Stimulated activated CD4-positive, alpha-beta T cell treated with anti-CD3 and anti-CD28 coated beads, Interleukin-1b, Interleukin-23, amount 100 ng/mL, for 24 hours (primary cell): ENCODE measurements at places on chromosomes 6 and 20.

DNA sequence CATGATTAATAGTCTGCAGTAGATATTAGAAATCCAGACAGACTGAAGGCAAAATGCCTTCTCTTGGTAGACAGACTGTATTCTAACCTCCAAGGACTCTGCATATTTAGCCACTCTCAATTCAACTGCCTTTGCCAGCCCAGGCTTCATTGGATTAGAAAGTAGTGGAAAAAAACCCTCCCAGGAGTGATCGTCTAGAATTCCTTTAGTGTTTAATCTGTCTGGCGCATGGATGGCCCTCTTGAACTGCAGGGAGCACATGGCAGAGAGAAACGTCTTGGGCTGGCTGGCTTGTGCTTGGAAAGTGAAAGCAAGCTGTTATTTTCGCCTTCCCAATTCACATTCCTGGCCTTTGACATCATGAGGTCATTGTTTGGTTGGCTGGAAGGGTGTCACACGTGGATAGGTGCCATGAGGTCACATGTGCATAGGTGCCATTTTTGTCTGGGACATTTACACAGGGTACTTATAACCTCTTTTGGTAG, 30.9 kb upstream of the NEDD9 start:
- DNase-seq: no peak

DNA sequence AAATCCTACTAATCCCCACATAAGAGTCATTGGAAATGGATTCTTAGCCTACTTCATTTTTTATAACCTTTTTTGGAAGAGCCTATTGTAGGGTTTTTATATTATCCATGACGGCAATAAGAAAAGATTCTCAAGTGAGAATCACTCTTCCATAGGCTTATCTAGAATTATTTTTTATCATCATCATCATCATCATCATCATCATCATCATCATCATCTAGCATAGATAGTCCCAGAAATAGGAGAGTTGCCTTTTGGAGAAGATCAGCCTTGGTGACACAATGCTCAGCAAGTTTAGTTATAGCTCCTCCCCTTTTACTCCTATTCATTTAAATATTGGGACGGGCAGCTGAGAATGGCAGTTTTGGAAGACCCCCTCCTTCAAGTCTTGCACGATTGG, 359.1 kb upstream of the SLC35B3 start:
- DNase-seq: no peak

DNA sequence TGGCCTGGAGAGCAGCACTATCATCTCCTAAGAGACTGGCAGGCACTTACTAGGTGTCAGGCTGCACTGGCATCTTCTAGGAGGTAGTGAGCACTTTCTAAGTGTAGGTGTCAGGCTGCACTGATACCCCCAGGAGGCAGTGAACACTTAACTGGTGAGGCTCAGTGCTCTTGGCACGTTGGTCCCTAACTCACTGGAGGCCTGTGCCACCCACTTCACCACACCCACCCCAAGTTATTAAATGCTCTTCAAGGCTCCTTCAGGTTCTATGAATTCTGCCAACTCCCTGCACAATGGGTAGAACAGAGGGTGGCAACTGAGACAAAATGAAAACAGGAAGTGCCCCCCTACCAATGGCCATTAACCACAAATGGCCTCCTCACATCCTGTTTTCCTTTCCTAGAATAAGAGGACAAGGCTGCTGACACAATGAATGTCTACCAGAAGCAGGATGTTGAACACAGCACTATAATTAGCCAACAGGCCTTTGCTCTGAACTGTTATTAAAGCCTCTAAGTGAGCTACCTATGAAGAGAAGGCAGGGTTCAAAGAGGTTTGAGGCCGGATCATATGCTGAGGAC, 29.4 kb downstream of the NCOA5 start:
- DNase-seq: no peak

- DNase-seq: no peak
These were observed 128.0 kb downstream of the RFPL4B start for GRCh38 chr6:112475083-112475482.

- no peak for DNase-seq
These were observed 10.8 kb upstream of the GNRH2 start for GRCh38 chr20:3032624-3033023.

DNA sequence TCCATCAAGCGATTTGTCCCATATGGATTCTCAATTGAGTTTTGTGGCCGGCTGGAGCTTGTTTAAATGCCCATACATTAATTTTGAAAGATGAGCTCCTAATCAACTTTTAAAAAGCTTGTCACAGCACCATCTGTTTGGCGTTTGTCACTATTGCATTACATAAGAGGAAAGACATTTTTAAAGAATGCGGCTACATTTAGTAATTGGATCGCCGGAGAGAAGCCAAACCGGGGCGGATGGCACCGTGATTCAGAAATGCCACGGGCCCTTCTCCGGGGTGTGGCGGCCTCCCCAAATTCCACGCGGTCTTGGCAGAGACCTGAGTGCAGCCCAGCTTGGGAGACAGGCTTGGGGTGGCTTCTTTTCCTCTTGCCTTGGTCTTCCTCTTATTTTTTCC, 67.7 kb upstream of the ZNFX1 start:
- no peak for DNase-seq

- no peak for DNase-seq
These were observed 27.5 kb downstream of the TOX2 start for GRCh38 chr20:43942201-43942590.

GRCh38 chr6:16183187-16183664, 54.3 kb downstream of the MYLIP start:
- DNase-seq: no peak

DNA sequence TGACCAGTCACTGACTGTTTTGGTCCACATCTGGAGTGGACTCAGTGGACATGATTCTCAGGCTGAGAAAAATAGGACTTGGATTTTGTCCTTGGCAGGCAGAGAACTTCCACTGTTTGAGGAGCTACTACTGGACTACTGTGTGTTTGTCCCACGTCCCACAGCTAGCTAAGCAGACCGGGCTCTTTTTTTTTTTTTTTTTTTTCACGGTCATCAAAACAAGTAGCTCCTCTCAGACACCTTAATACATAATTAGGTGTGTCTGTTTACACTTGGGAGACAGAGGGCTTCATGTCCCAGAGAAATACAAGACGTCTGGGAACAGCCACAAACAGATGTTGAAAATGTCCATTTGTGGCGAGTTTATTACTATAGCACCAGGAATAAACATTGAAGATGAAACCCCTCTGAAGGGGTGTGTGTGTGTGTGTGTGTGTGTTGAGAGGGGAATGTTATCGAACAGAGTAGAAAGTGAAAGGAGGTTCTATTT, 155.0 kb upstream of the SUPT3H start:
- no peak for DNase-seq

GRCh38 chr6:156949376-156949775, 172.2 kb downstream of the ARID1B start:
- DNase-seq: no peak

- no peak for DNase-seq
These were observed 87.6 kb downstream of the ERMARD start for GRCh38 chr6:169839029-169839481.
